ENCODE measurements at places on chromosomes 16 and 17.

DNA sequence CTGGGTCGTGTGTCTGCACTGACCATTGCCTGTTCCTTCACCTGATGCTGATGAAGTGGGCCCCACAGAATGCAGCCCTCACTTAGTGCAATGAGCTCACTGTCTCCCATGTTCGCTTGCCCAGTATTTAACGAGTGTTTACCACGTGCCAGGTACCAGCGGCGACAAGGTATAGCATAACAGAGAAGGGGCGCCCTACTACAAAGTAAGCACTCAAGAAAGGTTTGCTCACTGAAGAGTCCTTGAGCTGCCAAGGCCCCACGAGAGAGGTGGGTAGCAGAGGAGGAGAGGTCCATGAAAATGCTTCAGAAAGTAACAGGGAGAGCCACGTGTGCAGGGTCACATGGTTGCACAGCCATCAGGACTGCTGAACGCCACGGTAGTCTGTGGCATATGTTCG lies 230.0 kb downstream of the NTN1 start:
- no peak for DNase-seq

- DNase-seq: peak; percentile 72
Measured at GRCh38 chr17:46152423-46152822, 40.8 kb downstream of the KANSL1 start.

GRCh38 chr16:4081047-4081446 lies 35.2 kb downstream of the ADCY9 start:
- no peak for DNase-seq

DNA sequence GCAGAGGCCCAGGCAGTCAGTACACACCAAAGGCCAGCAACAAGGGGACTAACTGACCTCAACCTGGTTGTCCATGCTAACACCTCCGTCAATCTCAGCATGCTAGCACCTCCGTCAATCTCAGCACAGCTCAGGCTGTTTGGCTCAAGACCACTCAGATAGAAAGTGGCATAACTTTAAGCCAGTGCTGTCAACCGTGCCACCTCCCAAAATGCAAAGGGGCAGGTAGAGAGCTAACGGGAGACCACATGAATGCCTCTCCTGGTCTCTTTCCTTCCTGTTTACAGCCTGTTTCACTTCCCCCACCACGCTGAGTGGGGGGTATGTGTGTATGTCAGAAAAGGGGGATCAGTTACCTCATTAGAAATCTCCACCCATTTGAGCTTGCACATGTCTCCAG lies 3.3 kb downstream of the UBTF start:
- DNase-seq: peak; percentile 67

GRCh38 chr17:45248132-45248957 lies 13.5 kb downstream of the SPATA32 start:
- DNase-seq: no peak

DNA sequence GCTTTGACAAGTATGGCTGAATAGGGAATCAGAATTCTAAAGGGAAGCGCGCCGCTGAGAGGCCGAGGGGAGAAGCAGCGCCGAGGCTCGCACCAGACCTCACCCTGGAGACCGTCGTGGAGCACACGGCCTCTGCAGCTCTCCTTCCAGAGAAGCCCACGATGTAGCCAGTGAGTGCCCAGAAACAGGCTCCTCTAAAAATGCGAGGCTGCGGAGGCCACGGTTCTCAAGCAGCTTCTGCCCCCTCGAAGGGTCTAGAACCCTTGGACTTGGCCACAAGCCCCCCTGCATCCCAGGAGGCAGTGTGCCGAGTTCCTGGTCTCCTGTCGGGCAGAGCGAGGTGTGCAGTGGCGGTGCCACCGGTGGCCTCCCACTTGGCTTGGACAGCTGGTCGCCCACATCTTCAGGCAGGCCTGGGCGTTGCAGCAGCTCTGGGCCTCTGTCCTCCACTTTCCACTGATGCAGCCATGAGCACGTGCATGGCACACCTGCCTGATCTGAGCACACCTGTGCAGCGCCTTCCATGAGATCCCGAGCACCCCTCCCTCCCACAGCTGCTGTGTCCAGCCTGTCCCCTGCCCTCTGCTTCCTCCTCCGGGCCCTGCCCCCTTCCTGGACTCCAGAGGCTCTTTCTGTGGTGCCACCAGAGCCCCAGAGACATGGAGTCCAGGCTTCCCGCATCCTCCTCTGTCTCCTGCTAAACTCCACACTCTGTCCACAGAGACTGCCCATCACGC lies 18.9 kb upstream of the WDR45B start:
- DNase-seq: no peak

GRCh38 chr16:49622421-49623402 lies 233.2 kb downstream of the ZNF423 start:
- DNase-seq: no peak

DNA sequence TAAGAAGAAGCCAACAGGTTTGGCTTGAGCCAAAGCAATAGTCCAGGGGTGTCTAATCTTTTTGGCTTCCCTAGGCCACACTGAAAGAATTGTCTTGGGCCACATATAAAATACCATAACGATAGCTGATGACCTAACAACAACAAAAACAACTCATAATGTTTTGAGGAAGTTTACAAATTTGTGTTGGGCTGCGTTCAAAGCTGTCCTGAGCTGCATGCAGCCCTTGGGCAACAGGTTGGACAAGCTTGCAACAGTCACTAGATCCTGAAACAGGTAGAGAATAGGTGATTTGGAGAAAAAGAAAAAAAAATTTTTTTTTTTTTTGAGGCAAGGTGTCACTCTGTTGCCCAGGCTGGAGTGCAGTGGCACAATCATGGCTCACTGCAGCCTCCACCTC lies 4.5 kb downstream of the CRYBA1 start:
- DNase-seq: no peak

GRCh38 chr16:75640598-75640997 lies 6.9 kb downstream of the KARS1 start:
- no peak for DNase-seq

- no peak for DNase-seq
Measured at GRCh38 chr17:43337684-43338428, 60.9 kb upstream of the ARL4D start.

- DNase-seq: no peak
Measured at GRCh38 chr17:42849451-42850181, 1.4 kb upstream of the AOC3 start.

DNA sequence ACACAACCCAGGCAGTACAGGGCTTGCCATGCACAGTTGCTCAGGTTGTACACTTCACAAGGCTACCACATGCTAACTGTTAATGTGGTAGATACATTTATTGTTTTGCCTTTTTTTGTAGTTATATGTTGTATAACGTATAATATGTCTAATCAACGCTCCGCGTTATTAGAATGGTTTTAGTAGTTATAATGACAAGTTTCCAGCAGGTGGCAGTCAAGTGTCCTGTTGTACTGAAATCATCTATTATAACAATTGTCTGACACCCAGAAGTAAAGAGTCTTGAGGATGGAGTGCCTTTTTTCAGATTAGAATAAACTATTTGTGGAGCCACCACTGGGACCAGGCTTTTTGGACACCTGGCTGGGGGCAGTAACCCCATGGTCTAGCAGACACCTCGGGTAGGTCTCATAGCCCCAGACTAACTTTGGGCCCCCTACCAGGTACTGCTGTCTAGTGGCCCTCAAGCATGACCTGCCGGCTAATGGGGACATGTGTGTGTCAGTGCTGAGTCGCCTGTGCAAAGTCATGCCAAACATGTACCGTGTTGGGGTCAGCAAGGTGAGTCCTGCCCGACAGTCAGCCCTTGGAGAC lies 32.8 kb downstream of the MYO15A start:
- no peak for DNase-seq

DNA sequence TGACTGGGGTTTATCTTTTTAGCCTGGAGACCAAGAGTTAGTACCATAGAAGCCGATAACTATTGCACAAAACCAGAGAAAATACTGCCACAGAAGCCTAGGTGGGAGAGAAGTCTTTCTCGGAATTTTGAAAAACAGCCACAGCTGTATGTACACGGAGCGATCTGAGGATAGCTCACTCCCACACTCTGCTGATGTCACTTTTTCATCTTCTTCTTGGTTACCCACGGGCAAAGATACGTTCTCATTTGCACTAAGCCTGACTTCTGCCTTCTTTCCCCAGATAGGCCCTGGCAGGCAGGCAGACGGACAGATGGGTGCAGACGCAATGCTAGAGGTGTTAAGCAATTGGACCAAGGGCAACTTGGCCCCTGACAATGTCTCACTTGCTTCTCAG lies 9.1 kb upstream of the CBX4 start:
- DNase-seq: no peak

- DNase-seq: no peak
Measured at GRCh38 chr16:51651061-51651466, 500.0 kb upstream of the SALL1 start.

- DNase-seq: no peak
Measured at GRCh38 chr16:87854053-87854906, 15.0 kb downstream of the SLC7A5 start.

GRCh38 chr17:4326608-4327007 lies 39.9 kb downstream of the UBE2G1 start:
- no peak for DNase-seq

DNA sequence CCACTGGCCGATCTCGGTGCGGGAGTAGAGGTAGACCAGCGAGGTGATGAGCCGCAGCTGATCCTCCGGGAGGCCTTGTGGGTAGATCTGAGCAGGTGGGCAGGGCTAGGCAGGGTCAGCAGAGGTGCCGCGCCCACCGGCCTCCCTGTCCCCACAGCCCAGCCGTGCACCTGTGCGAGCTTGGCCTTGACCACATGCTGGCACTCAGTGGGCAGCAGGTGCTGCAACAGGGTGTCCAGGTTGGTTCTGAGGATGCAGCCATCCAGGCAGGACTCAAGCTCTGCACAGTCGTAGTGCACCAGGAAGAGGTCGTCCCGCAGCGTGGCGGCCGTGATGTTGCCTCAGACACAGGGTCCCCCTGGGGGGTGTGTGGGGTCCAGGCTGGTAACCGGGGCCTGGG lies 12.4 kb downstream of the MSLN start:
- DNase-seq: no peak

DNA sequence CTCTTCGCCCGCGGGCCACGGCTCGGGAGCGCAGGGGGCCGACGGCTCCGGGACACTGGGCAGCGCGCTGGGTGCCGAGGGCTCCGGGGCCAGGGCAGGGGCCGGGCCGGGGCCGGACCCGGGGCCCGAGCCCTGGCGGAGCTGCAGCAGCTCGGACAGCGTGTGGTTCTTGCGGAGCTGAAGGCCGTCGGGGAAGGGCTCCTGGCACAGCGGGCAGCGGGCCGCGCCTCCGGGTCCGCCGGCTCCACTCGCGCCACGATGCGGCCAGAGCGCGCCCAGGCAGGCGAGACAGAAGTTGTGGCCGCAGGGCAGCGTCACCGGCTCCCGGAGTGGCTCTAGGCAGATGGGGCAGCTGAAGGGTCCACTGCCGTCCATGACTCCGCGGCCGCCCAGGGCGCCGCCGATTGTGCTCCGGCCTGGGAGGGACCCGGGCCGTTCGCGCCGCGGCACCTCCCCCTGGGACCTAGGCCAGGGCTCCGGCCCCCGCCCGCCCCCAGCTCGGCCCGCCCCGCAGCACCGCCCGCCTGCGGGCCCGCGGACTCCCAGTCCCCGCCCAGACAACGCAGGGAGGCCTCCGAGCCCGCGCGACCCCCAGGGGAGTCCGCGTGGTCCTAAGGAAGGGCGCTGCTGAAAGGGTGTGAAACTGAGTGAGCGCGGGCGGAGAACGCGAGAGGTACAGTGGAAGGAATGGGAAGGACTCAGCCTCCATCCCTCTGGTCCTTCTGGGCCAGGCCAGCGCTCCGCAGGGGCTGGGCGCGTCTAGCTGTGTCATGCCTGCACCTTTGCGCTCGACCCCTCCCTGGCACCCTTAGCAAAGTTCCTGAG lies at the start of gene TRIM47:
Gene TRIM47, minus strand, starts transcription at position 408 of the 825 bp plus-strand sequence. Its CDS starts 33 bp downstream, at position 375.
- no peak for DNase-seq

DNA sequence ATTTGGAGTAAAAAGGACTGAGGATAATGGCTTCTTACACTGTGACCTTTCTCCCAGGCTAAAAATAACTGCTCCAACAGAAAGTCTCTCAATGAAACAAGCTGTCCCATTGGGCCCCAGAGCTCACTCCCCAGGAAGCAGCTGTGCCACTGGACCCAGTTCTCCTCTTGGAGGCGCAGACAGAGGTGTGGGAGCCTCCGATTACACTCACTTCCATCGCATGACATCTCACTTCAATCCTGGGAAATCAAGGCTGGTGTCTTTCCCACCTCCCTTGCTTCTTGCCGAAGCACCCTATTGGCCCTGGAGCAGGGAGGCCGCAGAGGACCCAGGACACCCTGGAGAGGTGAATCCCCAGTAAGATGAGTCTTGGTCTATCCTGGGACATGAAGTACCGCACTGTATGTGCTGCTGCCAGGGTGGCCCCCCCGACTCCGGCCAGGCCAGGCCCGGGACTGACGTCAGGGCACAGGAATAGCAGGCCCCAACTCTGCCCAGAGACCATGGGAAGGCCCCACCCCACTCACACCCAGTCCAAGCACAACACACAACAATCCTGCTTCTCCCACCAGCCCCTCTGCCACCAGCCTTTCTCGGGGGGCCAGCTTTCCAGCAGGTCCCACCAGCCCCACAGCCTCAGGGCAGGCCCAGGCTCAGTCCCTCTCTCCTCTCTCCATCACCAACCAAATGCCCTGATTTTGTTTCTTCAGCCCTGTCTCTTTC lies 29.5 kb downstream of the SRL start:
- DNase-seq: no peak

GRCh38 chr17:33086041-33086440 lies 94.4 kb downstream of the SPACA3 start:
- no peak for DNase-seq

DNA sequence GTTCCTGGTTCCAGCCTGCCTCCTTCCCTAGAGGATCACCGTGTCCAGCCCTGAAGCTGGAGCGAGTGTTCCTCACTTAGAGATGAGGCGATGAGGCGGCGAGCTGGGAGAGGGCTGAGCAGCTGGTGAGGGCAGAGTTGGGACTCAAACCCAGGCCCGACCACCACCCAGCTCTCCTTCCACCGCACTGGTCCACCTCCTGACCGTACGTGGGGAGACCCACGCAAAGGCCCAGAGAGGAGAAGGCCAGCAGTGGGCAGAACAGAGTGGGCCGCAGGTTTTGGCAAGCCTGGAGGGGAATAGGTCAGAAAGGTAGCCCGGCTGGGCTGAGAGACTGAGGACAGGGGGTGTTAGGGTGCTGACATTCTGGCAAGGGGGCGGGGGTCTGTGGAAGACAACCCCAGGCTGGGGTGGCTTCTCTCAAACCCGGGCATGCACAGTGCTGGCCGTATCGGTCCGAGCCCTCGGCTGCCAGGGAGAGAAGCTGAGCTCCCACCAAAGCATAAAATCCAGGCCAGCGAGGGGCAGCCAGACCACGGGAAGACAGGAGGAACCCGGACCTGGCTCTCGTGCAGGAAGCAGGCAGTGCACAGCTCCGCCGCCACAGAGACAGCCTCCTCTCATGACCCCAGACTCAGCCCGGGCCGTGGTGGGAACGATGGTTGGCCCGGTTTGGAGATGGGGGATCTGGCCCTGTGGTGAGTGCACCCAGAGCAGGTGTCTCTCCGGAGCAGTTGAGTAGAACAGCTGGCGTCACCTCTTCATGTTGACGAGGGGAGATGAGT lies 24.9 kb downstream of the MLYCD start:
- DNase-seq: no peak

DNA sequence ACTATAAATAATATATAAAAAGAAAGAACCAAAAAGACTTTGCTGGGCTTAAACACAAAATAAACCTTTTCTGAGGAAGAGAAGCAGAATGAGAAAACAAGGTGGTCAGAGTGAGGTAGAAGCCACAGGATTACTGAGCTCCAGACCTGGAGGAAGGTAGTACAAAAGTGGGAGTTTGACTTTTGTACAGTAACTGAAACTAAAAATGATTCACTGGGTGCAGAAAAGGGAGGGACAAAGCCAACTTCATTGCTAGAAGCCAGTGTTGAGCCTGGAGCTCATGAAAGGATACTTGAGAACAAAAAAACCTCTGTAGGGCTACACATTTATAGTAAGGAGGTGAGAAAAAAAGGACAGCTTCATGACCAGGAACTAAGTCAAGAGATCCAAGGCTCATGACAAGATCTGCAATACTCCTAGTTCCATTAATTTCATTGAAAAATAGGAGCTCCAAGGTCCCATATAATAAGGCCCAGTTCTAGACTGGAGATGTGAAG lies 45.5 kb downstream of the PKD1L3 start:
- DNase-seq: no peak
